DMS 273 treated with DMSO at 0.1 percent for 48 hours (cell line): ENCODE measurements at places on chromosomes 2 and 18.

- DNase-seq: peak; percentile 20
Measured at GRCh38 chr2:17857021-17857420, 21.4 kb upstream of the KCNS3 start.

DNA sequence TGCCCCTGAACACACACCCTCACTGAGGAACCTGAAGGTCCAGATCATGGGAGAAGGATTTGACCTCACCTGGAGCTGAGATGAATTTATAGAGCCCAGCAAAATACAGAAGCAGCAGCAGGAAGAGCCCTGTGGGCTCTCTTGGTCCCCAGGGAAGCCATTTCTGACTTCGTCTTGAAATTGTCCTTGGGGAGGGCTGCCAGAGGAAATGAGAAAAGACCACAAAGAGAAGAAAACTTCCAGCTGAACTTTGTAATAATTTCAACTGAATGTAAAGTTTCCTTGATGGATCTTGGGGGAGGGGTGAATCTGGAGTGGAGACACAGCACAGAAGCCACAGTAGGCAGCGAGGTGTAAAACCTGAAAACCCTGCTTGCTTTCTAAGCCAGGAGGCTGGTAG, 500.9 kb upstream of the NXPH2 start:
- DNase-seq: no peak

GRCh38 chr2:9477914-9478313, 3.6 kb downstream of the IAH1 start:
- DNase-seq: no peak

DNA sequence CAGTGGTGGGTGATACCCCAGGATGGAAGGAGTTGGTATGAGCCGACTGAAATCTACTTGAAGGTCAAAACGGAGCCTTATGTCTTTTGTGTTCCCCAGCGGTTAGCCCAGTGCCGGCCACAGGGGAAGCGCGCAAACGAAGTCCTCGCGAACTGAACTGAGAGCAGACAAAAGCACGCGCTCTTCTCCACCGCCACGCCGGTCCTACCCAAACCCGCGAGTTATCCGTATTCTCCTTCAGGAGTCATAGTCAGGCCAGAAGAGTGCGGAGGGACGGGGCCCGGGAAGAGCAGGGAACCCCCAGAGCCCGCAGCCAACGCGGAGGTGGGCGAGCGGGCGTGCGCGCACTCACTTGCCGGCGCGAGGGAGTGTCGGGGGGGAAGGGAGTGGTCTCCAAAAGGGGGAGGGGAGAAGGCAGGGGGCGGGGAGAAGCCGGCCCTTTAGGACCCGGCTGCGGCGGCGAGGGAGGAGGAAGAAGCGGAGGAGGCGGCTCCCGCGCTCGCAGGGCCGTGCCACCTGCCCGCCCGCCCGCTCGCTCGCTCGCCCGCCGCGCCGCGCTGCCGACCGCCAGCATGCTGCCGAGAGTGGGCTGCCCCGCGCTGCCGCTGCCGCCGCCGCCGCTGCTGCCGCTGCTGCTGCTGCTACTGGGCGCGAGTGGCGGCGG, at the start of gene IGFBP2:
TSS of gene IGFBP2 (plus strand) at position 469 of the 664 bp plus-strand sequence. CDS start at position 573, 104 bp downstream.
- peak; percentile 44 for DNase-seq

- DNase-seq: no peak
Measured at GRCh38 chr2:173891315-173892037, 73.7 kb downstream of the SP3 start.

DNA sequence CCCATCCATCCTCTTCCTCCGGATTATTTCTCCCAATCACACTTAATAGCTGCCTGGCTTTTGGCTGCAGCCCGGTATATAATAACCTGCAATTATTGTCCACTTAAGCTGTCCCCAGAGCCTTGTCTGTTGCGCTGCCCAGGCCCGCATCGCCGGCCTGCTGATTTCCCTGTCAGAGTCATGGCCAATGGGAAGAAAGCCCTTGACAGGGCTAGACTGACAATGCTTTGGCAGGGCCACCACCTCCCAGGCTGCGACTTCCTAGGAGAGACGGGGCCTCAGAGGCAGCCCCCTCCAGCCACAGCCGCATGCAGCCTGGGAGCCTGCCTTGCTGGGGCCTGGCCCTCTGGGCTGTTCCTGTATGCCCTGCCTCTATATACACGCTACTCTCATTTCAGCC, 10.0 kb upstream of the CELF4 start:
- DNase-seq: no peak
